ENCODE measurements at places on chromosomes 2 and 18.

- DNase-seq, result no peak
These were observed 390.9 kb upstream of the TRIB2 start for GRCh38 chr2:12325806-12326205.

DNA sequence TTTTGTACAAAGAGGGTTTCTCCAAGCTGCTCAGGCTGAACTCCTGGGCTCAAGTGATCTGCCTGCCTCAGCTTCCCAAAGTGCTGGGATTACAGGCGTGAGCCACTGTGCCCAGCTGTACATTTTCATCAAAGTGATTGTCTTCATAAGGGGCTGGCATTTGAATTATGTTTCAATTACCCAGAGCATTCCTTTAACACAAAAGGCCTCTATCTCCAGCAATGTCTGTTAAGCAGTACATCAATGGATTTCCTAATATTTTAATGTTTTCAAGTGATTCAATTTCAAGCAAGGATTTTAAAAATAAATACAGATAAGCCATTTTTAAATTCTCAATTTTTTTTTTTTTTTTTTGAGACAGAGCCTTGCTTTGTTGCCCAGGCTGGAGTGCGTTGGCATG, 50.9 kb upstream of the AP1S3 start:
- DNase-seq, result no peak

GRCh38 chr2:73907840-73908452, 15.1 kb downstream of the ACTG2 start:
- DNase-seq, result no peak

- DNase-seq, result no peak
These were observed 155.4 kb upstream of the SMIM21 start for GRCh38 chr18:75582940-75583339.

DNA sequence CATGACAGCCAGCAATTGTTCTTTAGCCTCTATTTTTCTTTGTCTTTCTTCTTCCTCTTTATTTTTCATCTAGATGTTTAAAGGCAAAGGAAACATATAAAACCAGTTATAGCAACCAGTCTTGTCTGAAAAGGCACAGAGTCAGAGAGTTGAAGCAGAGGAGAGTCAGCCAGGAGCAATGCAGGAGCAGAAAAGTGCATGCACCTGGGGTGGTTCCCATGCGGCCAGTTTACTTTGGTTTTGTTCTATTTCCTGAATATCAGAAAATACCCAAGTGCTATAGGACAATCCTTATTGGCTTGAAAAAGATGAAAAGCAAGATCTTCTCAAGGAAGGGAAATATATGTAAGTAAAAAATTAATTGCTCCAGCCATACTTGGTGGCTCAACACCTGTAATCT, 44.9 kb downstream of the CFAP210 start:
- no peak for DNase-seq

- no peak for DNase-seq
These were observed 28.7 kb upstream of the ATP8B1 start for GRCh38 chr18:57831597-57832377.

- no peak for DNase-seq
These were observed 117.6 kb upstream of the OTOS start for GRCh38 chr2:240257940-240258580.

DNA sequence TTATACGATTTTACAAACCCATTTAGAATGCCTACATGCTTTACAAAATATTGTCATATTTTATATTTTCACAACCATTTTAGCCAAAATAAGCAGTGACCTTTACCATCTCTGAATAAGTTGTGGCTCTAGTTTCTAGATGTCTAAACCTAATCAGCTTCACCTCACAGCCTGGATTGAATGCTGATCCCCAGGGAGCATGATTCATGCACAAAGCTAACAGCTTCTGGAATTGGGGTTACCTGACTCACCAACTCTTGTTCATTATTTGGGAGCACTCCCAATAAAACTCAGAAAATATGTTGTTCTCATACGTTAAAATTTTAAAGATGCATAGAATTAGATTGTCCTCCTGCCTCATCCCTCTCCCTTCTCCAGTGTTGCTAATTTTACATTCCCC, 611.7 kb upstream of the NETO1 start:
- DNase-seq, result no peak

- no peak for DNase-seq
These were observed 15.9 kb upstream of the ARMC9 start for GRCh38 chr2:231182513-231182899.

GRCh38 chr2:86020984-86021383, 84.7 kb downstream of the POLR1A start:
- DNase-seq, result no peak

- no peak for DNase-seq
These were observed 1479.8 kb upstream of the ACVR2A start for GRCh38 chr2:146365041-146365440.

DNA sequence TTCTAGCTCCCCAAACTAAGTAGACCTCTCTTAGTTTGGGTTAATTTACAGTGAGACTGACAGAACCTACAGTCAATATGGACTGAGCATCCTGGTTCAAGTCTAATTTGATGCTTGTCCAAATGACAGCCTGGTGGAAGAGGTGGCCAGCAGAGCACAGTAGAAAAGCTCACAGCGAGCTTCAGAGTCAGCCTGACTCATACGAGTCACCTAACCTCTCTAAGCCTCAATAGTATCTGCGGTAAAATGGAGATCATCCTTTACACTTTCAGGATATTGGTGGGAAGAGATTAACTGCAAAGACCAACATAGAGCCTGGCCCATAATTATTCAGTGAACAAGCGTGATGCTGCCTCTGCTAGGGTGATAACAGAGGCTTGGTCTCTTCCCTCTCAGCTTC, 54.5 kb downstream of the DOCK10 start:
- no peak for DNase-seq

DNA sequence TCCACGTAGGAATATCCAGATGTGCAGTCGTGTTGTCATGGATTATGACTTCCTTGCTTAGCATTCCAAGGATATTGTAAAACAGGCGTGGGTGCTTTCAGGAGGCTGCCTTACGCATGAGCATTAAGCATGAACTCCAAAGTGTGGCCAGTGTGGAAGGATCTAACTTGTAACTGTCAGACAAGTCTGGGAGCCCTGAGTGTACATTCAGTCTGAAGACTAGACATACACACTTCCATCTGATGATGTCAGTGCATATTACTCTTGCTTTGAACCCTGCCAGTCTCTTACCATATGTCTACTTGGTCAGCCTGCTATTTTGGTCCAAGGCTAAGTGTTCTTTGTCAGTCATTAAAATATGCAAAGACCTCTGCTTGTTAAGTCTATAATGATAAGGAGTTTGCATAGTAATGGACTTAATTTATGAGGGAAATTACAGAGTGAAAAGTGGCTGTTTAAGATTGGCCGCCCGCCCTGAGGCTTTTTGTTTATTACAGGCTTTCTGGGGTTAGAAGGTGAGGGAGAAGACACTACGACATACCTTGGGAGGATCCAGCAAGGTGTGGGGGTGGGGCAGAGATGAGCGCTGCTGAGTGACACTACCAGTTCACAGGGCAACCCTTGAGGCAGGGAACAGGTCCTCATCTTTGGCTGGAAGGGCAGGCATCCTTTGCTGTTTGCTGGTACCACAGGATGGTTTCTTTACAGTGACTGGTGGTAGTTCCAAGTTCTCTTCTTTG, 48.3 kb downstream of the CABLES1 start:
- no peak for DNase-seq

GRCh38 chr2:178277741-178278197, 83.5 kb downstream of the OSBPL6 start:
- DNase-seq, result no peak

GRCh38 chr2:200578778-200579177, 7.0 kb upstream of the AOX1 start:
- DNase-seq, result no peak

- DNase-seq, result no peak
These were observed 279.6 kb downstream of the ZNF804A start for GRCh38 chr2:184877909-184878308.

GRCh38 chr2:106115250-106115649, 78.9 kb downstream of the UXS1 start:
- no peak for DNase-seq

DNA sequence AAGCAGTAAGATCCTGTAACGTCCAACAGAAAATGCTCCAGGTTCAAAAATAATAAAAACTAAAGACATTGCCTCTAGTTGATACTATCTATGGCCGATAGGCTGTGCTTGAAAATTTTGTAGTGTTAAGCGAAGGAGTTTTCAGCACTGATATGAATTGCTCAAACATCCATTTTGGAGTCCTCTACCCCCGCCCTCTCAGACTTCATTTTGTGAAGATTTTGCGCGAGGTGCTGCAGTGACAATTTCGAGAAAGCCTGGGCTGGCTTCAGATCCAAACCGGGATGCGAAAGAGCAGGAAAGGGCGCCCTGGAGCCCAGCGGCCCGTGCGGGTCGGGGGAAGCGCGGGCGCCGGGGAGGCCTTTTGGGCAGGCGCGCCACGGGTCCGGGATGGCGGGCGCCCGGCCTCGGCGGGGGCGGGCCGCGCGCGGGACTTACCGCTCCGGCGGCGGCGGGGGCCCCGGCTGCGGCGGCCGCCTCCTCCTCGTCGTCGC, 1.8 kb downstream of the SP3 start:
- no peak for DNase-seq

DNA sequence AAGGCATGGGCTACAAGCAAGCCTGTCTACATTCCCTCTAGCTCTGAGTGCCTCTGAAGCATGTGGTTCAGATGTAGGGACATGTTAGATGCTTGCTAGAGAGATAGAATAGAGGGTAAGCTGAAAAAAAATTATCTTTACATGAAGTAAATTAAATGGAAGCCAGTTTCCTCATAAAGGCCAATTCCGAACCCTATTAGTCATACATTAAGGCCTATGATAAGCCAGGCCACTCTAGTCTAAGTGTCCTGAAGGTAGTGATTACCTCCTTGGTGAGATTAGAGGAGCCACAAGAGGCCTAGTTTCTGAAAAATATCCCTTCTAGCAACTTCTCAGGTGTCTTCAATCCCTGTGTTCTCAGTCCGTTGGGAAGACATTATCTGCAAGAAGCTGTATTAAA, 72.4 kb upstream of the NPAS2 start:
- no peak for DNase-seq

DNA sequence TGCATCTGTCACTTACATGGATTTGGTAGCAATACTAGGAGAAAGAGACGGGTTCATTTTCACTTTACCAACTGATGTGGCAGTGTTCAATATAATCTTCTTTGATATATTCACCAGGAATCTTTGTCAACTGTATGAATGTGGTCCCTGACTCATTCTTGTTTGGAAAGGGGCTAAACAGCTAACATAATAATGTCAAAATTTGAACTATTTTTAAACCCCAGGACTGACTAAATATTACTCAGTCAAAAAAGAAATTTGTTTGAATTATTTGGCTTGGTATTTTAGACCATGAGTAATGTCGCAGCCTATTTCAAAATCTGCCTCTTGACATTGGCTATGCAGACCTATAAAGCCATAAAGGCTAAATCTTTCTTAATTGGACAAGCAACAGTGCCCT, 413.7 kb upstream of the RGPD4 start:
- no peak for DNase-seq

DNA sequence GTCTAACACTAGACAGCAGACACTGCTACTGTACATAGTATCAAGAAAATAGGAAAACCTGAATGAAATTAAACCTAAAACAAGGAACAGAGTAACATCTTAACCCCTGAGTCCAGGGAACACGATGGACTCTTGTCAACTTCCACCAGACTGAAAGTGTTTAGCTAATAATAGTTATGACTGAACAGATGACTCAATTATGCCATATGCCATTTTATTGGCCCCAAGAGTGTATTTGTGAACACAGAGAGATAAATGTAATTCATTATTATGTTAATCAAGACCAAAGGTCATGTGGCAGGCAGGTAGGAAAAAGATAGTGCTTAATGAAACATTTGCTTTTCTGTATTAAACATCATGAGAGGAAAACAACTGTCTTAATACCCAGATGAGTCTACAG, 58.0 kb downstream of the NYAP2 start:
- no peak for DNase-seq

- no peak for DNase-seq
These were observed 45.0 kb downstream of the NBEAL1 start for GRCh38 chr2:203059567-203060240.

DNA sequence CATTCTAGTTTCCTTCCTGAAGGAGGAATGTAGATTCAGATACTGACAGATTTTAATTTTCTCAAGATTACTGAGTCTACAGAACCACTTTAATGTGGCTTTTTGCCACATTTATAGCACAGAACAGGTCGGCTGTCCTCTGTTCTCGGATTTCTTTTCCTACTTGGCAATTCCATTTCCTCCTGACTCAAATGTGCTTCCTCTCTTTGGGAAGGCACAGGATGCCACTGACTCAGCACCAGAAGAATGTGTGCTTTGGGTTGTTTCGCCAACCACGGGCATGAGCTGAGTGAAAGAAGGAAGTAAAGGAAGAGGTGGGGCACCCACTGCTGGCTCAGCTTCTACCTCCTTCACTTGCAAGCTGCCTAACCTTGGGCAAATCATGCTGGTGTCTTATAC, 970.6 kb upstream of the ACVR2A start:
- DNase-seq, result no peak

DNA sequence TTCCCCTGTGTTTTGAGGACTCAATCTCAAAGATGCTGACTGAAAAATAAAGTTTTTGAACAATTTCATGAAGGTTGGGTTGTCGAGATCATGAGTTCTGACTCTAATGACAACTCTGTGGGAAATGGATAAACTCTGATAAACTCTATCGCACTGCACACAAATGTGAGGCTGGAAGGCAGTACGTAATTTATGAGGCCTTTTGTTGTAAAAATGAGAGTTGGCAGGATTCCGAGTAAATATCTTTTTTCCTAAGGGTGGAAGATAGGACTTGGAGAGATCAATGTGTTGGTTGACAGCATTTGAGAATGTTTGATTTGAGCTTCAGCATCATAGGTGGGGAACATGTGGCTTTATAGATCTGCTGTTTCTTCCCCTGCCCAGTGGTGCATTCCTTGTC, 90.4 kb downstream of the SPTBN1 start:
- no peak for DNase-seq

GRCh38 chr2:157172239-157172638, 85.3 kb upstream of the GALNT5 start:
- DNase-seq, result no peak

DNA sequence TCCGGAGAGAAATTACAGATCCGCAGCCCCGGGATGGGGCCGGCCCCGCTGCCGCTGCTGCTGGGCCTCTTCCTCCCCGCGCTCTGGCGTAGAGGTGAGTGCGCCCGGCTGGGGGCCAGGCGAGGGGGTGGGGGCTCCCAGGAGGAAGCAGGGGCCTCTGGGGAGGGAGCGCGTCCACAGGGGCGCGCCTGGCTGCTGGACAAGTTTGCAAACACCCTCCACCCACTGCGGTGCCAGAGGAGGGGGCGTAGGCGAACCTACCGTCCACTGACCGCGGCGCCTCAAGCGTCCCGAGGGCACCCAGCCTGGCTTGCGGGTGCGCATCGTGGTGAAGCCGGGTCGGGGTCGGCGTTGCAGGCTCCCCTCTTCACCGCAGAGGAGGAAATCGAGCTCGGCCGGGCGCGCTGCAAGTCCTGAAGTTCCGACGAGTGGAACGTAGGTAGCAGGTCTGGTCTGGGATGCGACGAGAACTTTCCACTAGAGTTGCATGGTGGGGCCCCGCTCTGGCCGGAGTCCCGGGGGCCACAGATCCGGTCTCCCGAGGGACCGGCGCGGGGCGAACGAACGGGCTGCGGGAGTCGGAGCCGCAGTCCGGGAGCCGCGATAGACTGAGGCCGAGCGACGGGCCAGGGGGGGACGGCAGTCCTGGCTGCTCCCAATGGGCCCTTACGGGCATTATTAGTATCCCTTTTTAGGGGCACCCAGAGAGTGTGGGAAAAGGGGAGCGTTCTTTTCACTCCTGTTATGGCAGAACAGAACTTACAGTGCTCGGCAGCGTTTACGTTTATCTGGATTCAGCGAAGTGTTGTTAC, 502 bp downstream of the MERTK start:
- DNase-seq, result no peak
